ENCODE measurements at places on chromosomes 3 and 15.

DNA sequence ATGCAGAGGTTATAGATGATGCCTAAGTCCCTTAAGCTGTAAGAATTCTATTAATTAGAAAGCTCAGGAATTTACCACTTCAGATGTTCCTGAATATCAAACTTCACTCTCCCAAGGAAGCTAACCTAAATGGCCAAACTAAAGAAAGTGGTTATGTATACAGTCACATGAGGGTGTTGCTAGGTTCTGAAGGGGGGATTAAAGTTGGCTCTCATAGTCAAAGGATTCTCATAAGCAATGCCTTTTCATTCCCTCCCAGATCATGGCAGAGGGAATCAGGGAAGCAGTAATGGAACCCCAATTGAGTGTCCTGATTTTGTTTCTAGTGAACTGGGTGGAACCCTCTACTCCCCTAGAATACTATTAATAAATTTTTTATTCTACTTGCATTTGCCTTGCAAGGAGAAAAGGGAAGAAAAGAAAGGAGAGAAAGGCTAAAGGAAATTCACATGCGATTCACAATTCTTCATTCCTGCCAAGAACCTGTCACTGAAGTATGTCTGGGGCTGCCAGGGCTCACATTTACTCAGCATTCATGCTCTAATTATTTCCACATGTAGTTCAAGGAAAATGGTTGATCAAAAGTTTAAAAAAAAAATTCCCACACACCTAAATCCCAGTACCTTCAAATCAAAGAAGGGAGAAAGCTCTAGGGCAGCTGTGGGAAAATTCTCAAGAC is 25.1 kb downstream of the FSTL1 start:
- no peak for DNase-seq

DNA sequence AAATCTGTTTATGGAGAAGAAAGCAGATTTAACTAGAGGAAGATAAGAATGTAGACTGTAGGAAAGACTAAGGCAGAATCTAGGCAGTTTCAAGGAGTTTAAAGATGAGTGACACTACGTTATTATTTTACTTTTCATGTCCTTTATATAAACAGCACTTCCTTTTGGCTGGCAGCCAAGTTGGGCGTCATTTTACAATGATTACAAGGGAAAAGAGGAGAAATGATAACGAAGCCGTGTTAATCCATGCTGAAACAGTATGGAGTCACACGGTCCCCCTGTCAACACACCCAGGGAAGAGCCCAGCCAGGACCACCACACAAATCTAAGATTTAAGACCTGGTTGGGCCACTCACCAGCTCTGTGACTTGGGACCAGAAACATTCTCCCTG is 83.7 kb upstream of the NEO1 start:
- DNase-seq = no peak

DNA sequence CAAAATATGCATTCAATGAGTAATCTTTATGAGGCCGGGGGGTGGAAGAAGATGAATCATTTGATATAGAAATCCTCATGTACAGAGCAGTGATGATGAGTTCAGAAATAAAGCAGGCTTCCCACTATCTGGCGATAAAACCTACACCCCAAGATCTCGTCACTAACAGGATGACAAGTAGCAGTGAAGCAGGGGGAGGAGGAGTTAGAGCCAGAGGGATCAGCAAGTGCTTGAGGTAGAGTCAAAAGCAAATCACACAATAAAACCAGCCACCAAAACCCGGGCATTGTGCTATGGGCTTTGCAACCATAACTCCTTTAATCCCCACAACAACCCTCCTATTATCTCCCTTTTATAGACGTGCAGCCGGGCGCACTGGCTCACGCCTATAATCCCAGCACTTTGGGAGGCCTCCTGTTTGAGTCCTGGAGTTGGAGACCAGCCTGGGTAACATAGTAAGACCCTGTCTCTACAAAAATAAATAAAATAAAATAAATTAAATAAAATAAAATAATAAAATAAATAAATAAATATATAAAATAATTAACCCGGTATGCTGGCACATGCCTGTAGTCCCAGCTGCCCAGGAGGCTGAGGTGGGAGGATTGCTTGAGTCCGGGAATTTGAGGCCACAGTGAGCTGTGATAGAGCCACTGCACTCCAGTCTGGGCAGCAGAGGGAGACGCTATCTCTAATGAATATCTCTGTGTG is 53.0 kb downstream of the STARD5 start:
- no peak for DNase-seq

DNA sequence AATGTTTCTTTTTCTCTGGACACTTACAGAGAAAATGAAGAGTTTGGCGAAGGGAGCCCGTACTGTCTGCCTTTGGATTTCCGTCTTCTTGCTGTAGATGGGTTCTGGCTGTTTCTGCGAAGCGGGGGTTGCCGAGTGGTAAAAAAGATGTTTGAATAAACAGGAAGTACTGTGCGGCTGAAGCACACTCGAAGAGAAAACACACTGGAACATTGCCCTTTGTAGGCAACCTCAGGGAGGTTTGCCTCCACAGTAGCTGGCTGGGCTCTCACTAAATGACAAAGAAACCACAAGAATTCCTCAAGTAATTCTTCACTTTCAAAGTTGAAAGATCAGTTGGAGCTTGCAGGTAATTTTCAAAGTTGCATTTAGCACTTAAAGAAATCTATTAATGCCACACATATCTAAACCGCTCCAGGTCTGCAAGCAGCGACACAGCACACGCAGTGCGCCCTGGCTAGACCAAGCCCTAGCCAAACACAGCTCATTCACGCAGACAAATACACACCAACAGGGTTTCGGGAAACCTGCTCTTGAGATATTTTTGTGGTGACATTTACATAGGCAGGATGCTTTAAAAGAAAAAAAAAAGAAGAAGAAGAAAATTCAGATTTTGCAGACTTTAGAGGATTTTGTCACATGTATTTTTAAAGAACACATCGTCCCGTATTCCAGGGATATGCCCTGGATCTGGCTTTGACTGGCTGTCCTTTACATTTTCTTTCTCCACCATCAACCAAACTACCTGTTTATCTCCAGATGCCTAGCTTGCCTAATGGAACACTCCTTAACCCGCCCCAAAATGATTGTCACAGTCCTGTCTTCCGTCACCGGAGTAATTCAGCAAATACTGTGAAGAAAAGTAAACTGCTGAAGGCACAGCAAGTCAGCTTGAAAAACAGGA is 452.8 kb downstream of the FOXP1 start:
- DNase-seq = no peak

DNA sequence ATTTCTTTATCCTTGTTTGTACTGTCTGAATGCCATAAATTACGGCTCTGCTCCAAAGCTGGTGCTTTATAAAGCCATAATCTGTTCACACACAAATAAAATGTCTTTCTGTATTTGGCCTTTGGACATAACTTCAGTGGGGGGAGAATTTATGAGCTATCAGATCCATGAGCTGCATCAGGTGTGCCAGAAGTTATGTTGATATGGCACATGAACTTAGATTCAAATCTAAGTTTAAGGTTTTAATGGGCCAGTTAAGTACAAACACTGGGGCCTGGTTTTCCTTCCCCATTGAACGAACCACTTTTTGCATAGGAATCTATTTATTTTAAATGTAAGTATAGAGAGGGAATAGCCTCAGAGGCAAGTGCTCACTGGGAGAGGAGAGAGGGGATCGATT is 239.9 kb downstream of the NFKBIZ start:
- DNase-seq = no peak

DNA sequence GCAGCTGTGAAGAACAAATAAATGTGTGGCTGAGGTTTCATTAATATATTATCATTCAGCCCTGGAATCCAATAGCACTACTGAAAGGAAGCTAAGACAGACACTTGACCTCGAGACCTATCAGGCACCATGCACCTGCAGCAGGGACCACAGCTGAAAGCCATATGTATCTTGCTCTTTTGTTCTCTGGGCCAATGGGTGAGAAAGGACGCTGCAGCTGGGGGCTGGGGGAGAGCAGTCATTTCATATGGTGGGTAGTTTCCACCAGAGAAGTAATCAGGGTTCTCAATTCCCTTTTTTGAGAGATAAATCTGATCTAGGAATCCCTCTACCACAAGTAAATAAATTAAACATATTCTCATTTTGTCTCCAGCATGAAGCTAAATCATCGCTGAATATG is 225.6 kb upstream of the STRIT1 start:
- no peak for DNase-seq

GRCh38 chr3:193620650-193621049 is 27.6 kb downstream of the OPA1 start:
- no peak for DNase-seq

DNA sequence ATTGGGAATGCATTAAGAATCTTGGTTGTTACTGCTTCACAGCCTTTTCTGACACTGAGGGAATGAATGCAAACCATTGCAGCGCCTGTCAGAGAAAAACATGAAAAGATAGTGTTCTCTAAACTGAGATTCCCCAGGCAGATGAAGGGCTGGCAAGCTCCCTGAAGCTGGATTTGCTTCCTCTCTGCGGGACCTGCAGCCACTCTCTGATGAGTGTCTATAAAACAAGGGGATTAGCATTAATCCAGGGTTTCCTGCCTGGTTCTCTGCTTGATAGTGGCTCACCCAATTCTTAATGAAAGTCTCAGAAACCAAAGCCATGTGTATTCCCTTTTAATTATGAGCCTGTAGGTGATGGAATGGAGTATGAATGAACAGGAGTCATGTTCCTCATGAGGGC is 344.3 kb upstream of the UMPS start:
- DNase-seq = no peak

- DNase-seq = no peak
Measured at GRCh38 chr3:18252578-18252977, 172.6 kb downstream of the SATB1 start.

DNA sequence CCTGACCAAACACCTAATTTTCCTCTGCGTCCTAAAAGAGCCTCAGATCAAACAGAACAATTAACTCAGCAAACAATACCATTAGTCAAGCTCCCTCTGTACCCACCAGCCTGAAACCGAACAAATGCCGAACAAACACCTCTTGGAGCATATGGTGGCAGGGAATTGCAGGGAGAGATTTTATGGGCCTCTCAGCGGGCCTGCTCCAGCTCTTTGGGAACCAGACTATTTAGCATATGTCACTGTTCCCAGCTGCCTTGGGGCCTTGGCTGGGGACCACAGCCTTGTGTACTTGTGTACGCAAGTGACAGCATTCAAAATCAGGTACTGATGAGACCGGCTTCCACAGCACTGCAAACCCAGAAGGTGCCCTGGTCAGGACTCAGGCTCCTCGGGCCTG is 388.8 kb upstream of the PPP2R3A start:
- DNase-seq = no peak

GRCh38 chr3:3605226-3605625 is 194.0 kb upstream of the LRRN1 start:
- DNase-seq = no peak

DNA sequence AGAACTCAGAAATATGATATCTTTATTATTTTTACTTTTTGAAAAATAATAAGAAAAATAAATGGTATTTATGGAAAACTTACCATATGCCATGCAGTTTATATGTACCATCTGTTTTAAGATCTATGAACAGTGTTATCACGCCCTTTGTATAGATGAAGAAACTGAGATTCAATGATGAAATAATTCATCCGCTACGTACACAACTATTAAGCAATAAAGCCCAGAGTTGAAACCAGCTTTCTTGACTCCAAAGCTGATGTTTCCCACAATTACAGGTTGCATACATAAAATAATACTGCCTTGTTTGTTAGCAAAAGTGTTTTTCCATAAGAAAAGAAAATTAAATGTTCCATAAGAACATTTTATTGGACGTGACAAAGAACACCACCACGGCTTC is 67.2 kb upstream of the BCL6 start:
- no peak for DNase-seq

DNA sequence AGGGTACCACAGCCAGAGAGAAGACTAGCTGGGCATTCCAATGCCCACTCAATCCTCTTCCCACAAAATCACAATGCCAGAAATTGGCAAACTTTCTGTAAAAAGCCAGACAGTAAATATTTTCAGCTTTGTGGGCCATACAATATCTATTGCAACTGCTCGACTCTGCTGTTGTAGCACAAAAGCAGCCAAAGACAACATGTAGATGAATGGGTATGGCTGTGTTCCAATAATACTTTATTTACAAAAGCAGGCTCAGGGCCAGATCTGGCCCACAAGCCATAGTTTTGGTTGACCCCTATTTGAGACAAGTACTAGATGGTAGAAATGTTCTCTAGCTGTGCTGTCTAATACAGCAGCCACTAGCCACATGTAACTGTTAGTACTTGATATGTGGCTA is 330.9 kb downstream of the ERC2 start:
- DNase-seq = no peak

DNA sequence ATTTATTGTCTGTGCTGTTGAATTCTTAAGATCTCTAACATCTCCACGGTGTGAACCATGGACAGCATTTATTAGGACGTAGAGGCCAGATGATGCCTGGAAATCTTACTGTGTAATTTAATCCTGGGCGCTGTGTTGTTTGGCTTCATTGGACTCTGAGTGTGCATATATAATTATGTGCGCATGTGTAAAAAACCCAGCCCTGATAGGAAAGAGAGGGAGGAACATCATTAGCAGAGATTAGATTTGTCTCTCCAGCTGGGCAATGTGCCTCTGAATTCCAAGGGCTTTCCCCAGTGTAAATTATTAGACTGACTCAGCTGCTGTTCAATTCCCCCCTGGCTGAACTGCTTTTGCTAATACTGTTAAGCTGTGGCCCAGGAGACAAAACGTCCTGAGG is 39.6 kb downstream of the MAP3K13 start:
- no peak for DNase-seq

DNA sequence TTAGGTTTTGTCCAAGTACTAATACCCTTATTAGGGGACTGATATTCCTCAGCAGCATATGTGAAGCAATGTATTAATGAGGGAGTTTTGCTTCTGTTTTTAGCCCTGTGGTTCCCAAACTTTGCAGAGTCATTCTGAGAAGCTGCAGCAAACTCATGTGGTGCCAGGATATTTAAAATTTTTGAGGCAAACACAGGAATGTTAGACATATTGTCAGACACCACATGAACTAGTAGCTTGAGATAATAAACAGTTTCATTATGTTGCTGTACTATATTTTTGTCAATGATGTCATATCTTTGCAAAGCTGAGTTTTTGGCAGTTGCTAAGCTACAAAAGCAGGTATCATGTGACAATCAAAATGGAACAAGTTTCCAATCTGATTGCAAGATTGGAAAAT is 36.6 kb downstream of the ATP6V1A start:
- no peak for DNase-seq

GRCh38 chr3:139281096-139281495 is 62.7 kb upstream of the MRPS22 start:
- DNase-seq = no peak
